PC-3 (cell line): ENCODE measurements at places on chromosomes 5 and 9.

DNA sequence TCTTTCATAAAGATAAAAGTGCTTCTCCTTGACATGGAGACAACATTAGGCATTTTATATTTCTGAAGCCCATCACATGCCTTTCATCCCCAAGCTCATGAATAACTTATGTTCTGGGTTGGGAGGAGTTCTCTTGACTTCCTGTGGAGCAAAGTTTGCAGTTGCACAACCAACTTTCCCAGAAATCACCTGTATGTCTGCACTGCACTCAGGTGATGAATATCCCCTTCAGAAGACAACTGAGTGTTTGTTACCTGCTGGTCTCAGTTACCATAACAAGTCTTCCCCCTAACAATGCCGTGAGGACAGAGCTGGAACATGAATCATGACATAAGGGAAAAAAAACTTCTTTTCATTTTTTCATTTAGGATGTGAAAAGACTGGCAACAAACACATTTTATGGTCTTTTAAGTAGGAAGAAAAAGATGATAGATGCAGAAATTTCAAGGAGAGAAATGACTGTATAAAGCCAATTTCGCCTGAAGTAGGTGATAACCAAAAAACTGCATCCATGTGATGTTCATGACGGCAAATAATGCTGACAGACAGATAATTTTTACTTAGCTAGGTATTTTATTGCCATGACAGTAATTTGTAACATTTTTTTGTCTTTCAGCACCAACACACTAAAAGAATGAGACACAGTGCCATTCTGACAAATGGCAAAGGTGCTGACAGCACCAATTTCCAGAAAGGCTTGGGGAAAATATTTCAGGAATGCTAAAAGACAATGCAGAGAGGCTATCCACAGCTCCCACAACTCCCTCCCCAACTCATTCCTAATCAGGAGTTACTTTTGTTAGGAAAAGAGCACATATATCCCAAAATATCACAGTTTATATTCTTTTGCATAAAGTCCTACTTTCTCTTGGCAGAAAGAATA lies 656.3 kb downstream of the PRELID2 start:
- DNase-seq: no peak

GRCh38 chr9:99947395-99947794 lies 40.9 kb downstream of the STX17 start:
- DNase-seq: no peak

DNA sequence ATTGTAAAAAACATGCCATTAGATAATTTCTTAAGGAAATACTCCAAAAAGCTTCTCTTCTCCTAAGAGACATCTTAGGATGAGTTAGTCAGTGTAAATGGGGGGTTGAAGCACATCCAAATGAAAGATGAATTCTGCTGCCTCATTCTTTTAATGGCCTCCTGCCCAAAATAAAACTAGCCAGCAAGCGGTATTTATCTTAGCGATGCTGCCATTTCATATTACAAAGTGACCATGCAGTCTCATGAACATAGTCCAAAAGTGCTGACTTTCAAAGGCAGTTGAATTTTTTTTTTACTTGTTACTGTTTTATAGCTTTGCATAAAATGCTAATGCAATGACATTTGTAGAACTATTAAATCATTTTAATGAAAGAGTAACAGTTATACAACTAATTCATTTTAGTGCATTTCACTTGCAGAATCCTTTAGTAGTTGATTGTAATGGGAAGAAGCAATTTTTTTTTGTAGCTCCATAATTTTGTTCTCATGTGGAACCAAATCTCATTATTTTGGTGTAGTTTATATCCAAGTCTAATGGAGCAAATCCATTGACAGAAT lies 151.5 kb downstream of the CAVIN4 start:
- no peak for DNase-seq

DNA sequence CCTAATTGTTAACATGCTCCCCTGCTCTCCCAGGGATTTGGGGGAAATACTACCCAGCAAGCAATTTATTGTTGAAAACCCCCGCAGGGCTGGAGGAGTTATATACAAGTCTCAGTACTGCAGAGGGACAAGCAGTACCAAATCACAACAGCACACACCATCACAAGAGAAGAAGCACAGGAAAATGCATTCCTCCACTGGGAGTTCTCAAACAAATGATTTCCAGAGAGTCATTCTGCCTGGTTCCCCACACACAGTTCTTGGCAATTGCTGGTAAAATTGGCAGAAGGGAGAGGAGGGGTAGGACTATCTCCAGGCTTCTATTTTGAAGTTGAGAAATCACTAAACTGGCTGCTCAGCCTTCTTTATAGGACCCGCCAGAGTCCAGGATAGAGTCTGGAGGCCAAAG lies 16.8 kb downstream of the SIL1 start:
- DNase-seq: no peak

GRCh38 chr5:18325431-18325830 lies 691.2 kb downstream of the TAF11L14 start:
- no peak for DNase-seq
